ENCODE measurements at places on chromosomes 5 and 9.

- DNase-seq, result no peak
These were observed 114.1 kb downstream of the FRMD3 start for GRCh38 chr9:83423815-83424707.

GRCh38 chr9:14006386-14007187 lies 307.4 kb downstream of the NFIB start:
- no peak for DNase-seq

DNA sequence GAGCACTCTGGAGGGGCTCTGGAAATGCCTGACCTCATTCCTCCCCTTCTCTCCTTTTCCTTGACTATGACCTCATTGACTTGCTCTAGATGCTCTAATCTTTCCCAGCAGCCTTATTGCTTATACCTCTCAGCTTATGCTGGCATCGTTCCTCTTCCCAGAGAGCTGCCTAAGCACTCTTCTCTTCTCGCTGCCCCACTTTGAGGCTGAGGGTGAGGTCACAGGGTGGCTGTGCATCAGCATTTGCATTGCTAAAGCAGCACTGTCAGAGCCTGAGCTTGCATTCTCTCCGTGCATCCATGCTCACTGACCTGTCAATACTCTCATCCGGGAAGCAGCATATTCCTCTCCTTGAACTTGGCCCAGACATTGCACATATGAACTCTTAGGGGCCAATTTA lies 96.4 kb upstream of the NTRK2 start:
- DNase-seq, result no peak

DNA sequence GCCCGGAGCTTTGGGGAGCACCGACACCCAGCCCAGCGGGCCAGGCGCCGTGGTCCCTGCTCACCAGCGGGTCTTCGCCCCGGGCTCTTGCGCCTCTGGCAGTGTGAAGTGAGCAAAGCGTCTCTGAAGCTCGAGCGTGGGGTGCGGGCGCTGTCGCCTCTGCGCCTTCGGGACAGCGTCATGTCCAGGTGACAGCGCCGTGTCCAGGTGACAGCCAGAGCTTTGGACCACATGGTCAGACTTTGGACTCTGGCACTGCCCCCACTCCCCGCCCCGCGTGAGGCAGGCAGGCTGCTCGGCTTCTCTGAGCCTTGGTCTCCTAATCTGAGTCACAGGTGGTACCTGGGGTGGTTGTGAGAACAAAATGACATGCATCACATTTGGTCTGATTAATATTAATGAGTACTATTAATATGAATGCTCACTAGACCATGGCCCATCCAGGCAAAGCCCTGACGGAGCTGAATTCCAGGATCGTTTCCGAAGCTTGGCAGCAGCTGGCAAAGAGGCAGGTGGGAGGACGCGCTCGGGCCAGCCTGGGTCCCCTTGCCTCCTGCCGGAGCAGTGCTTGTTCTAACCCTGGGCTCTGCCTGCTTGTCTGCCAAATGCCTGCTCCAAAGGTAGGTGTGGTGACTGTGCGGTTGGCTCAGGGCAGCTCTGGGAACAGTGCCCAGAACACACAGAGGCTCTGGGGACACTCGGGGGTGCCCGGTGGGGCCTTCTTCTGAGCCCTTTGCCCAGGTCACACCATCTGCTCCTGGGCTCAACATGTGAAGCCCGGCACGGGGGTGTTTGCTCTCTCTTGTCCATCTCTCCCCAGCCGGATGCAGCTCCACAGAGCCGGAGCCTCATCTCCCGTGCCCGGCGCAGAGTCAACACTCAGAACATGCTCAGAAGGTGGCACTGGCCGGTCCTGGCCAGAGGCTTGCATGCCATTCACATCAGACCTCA lies 157.1 kb downstream of the OLFM1 start:
- DNase-seq, result no peak

GRCh38 chr9:87826331-87826730 lies 56.3 kb upstream of the SPATA31E1 start:
- DNase-seq, result no peak

- DNase-seq, result no peak
These were observed 377.7 kb upstream of the IRX1 start for GRCh38 chr5:3217771-3218495.

DNA sequence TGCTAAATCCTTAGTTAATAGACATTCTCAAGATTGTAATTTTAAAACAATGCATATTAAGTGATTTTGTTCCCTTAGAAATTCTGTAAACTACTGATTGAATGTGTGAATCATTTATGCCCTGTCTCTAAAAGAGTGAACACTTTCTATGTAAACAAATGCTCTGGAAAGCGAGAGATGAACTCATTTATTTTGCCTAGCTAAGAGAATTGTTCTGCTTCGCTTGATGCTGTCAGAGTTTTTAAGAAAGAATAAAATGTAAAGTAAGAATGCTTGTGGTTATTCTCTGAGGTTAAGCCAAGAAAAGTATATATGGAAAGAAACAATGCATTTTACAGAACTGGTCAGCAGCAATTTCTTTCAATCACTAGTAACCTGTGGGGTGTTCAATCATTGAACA lies 347.4 kb upstream of the NUDT12 start:
- no peak for DNase-seq

- no peak for DNase-seq
These were observed 52.6 kb downstream of the ESM1 start for GRCh38 chr5:54932789-54933188.

DNA sequence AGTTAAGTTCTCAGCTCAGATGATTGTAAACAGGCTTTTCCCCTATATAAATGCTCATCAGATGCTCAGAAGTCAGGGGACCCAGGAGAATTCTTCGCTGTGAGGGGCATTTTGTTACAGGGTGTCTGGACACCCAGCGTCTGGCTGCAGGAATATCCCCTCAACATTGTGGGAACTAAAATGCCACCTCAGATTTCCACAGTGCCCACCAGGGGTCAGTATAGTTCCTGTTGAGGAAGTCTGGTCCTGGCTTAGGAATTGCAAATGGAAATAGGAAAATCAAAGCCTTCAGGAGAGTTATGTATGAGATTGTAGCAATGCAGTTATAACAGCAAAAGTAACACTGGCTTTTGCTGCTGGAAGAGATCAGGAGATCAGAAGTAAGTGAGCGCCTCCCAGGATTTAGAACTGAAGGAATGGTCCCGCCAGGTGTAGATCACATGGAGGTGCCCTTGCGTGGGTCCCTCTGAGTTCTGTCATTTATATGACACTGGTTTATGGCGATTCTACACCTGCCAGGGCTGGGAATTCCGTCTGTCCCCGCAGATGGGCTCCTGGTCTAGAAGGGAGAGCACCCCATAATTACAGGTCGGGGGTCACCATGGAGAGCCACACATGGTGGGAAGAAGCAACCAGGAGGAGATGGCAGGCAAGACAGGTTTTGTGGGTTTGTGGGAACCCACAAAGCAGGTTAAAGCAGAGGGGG lies 47.1 kb upstream of the CTSL start:
- DNase-seq, result peak; percentile 26

GRCh38 chr5:73135429-73136054 lies 15.2 kb downstream of the TMEM171 start:
- DNase-seq, result no peak

- DNase-seq, result no peak
These were observed 586.9 kb downstream of the TLE4 start for GRCh38 chr9:80158554-80159170.

GRCh38 chr9:81849631-81850259 lies 78.5 kb upstream of the SPATA31D4 start:
- no peak for DNase-seq

DNA sequence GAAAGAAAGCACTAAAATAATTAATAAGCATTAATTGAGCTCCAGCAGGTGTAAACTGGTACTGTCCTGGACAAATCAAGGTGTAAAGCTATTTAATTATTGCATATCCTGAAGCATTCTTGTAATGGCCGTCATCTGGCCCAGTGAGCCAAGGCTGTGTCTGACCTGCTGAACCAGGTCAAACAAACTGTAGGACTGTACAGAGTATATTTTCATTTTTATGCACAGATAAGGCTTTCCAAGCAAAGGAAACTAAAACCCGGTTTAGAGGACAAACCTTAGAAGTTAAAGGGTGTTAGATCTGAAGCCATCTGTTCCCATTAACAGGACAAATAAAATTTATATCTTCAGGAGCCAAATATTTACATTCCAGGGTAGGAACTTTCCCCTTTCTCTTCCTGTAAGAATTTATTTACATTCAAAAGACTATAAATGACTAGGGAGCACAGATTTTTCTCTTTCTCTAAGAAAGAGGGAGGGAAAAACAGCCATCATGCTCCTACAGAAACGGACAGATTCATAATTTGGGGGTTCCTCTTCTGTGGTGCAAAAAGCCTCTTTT lies 69.8 kb downstream of the ESM1 start:
- DNase-seq, result no peak

GRCh38 chr5:144183254-144183889 lies 12.7 kb downstream of the KCTD16 start:
- DNase-seq, result no peak

GRCh38 chr9:131270171-131271015 lies 5.9 kb downstream of the FAM78A start:
- DNase-seq, result peak; percentile 49

GRCh38 chr5:39517800-39518199 lies 93.0 kb upstream of the DAB2 start:
- no peak for DNase-seq
